Brain microvascular endothelial cell (primary cell): ENCODE measurements at places on chromosomes 2 and 18.

- DNase-seq: no peak
Observed at GRCh38 chr2:85436836-85437487, 18.4 kb downstream of the SH2D6 start.

DNA sequence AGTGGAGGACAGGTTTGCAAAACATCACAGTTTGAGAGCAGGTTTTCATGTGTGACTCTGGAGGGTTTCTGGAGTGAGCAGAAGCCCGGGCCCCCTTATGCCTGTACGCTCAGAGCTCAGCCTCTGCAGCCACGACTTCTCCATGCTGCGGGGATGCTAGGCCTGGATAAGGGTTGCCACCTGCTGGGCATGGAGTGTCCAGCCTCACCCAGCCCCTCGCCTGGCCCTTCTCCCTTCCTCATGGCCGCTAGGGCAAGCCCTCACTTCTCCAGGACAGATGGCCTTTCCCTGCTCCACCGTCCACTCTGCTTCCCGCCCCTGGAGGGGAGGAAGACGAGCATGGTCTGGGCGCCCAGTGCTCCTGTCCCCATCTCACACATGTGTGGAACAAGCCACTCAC is 318.7 kb downstream of the GBX2 start:
- no peak for DNase-seq

- DNase-seq: no peak
Observed at GRCh38 chr2:45013229-45014015, 4.2 kb upstream of the SIX2 start.

GRCh38 chr2:12856934-12857601 is 140.3 kb downstream of the TRIB2 start:
- peak; percentile 57 for DNase-seq

- DNase-seq: peak; percentile 100
Observed at GRCh38 chr18:50287441-50288347, at the start of gene CXXC1. Gene CXXC1, minus strand, starts transcription at chr18:50287692. Its CDS starts 103 bp downstream, at chr18:50287589.

DNA sequence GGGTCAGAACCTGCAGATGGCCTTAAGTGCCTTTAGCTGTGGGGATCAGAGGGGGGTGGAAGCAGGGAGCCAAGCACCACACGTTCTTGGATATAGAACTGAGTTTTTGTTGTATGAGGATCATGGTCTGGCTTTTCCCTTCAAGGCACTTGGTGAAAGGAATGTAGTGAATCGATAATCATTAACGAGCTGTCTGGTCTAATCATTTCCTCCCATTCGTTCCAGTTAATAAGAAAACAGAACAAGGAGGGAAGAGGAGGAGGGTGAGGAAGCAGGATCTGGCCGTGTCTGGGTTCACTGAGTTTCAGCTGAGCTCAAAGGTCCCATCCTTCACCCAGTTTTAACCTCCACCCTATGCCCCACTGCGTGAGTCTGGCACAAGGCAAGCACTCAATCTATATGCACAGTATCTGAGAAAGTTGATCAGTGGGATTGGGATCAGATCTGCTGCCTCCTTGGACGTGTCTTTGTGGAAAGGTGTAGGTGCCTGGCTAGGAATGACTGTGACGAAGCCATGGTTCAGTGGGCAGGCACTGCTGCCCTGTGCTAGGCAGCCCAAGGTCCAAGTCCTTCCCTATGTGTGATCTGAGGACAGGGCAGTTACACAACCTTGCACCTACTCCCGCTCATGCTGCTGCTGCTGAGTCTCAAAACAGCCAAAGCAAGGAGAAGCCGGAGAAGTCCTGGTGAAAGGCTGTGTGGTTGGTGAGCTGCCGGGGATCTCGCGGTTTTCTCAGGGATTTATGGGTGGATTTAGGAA is 54.8 kb downstream of the GALNT14 start:
- no peak for DNase-seq

DNA sequence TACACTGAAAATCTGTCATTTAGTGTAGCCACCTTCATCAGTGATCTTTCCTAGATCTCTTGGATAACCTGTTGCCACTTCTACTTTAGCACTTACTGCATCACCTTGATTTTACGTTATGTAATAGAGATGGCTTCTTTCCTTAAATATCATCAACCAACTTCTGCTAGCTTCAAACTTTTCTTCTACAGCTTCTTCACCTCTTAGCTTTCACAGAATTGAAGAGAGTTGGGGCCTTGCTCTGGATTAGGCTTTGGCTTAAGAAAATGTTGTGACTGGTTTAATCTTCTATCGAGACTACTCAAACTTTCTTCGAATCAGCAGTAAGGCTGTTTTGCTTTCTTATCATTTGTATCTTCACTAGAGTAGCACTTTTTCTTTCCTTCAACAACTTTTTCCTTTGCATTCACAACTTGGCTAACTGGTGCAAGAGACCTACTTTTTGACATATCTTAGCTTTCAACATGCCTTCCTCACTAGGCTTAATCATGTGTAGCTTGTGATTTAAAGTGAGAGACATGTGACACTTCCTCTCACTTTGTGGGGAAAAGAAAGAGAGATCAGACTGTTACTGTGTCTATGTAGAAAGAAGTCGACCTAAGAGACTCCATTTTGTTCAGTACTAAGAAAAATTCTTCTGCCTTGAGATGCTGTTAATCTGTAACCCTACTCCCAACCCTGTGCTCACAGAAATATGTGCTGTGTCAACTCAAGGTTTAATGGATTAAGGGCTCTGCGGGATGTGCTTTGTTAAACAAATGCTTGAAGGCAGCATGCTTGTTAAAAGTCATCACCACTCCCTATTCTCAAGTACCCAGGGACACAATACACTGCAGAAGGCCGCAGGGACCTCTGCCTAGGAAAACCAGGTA is 99.6 kb downstream of the ATL2 start:
- DNase-seq: no peak

GRCh38 chr2:49616800-49617199 is 462.5 kb upstream of the FSHR start:
- DNase-seq: no peak

GRCh38 chr2:8985561-8986326 is 17.7 kb downstream of the MBOAT2 start:
- no peak for DNase-seq

DNA sequence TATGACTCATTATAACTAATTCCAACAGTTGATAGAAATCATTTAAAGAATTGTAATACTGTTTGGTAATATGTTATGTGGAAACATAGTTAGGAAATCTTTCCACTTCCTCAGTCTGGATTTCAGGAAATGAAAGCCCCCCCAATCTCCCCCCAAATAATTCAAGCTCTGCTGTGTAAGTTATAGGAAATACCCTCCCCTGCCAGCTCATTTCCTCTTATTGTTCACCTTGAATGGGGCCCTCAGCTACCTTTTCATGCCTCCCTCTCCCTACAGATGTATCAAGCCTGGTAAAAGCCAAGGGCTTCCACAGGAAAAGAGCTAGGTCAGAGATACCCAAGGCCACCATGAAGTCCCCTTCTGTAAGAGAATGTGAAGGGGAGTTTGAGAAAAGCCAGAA is 155.5 kb downstream of the CNTNAP5 start:
- no peak for DNase-seq

GRCh38 chr2:47721296-47721695 is 61.6 kb upstream of the MSH6 start:
- DNase-seq: no peak

- no peak for DNase-seq
Observed at GRCh38 chr2:83795777-83796176, 663.3 kb downstream of the SUCLG1 start.

GRCh38 chr2:70779911-70780545 is 10.4 kb downstream of the FIGLA start:
- no peak for DNase-seq

- DNase-seq: no peak
Observed at GRCh38 chr18:55024564-55024963, 65.3 kb upstream of the CCDC68 start.

DNA sequence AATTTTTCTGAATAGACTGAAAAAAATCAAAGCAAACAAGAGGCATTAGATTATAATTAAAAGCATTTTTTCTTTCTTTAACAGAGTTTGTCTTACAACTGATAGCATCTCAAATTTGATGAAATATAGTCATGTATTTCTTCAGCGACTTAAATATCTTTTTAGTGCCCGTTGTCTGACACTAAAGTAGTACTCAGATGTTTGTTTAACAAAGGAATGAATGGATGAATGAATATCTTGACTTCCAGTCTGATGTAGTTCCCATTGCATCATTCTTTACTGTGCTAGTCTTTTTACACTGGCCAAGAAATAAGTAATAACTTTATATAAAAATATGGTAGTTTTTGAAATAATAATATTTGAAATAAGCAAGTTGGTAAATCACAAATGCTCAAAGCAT is 111.1 kb downstream of the TTC27 start:
- no peak for DNase-seq

- DNase-seq: no peak
Observed at GRCh38 chr2:47271054-47272000, 116.2 kb upstream of the STPG4 start.

GRCh38 chr18:54130177-54130576 is 94.3 kb downstream of the MBD2 start:
- no peak for DNase-seq

DNA sequence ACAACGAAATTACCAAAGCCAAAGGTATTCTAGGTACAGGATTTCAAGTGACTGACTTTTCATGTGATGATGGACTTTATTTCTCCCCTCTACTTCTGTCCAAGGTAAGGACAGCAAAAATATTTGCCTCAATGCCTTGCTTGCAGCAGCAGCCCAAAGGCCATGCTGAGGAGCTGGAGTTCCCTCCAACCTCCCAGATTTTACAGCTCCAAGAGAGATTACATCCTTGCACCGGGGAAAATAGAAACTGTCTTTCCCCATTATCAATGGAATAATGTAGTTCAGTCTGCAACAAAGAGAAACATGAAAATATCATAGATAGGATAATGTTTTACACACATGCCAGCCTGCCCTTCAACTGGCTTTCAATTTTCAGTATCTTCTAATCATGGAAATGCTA is 13.5 kb downstream of the HSPD1 start:
- DNase-seq: no peak

DNA sequence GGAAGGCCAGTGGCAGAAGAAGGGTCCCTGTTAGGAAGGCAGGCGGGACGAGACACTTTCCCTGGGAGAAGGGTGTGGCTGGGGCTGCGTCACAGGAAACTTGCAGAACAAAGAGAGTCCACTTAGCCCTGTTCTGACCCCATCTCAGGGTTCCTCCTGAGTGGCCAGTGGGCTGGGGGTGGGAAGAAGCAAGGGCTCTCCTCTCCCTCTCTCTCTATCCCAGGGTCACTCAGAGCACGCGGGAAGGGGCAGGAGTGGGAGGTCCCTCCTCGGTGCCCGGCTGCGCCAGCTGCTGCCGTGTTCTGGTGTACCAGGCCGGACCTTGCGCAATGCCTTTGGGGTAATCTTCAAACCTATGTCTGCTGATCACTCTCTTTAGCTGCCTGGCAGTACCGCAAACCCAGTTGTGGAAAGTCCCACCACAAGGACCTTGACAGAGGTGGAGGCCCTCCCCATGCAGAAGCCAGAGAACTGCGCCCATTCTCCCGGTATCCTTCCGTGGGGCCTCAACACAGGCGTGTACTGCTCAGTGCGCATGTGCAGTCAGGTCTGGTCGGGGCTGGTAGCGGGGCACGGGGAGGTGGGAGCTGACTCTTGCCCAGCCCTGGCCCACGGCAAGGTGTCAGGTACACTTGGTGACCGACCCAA is 47.8 kb upstream of the ST3GAL5 start:
- peak; percentile 32 for DNase-seq

DNA sequence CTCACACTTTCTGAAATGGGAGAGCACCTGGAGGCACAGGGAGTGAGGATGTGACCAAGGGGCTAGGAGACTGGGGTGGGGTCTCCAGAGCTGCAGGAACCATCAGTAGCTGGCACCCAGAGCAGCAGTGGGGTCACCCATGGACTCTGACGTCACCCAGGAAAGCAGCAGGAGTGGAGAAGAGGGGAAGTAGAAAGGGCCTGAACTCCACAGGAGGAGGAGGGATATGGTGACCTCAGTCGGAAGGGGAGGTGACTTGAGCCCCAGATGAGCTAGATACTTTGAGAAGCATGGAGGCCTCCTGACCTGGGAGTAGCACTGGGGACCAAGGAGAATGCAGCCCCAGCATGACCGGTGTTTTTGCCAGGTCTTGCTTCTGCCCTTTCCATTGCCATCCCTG is 8.8 kb downstream of the NMUR1 start:
- no peak for DNase-seq

- DNase-seq: no peak
Observed at GRCh38 chr2:164496881-164497280, 124.4 kb downstream of the GRB14 start.

DNA sequence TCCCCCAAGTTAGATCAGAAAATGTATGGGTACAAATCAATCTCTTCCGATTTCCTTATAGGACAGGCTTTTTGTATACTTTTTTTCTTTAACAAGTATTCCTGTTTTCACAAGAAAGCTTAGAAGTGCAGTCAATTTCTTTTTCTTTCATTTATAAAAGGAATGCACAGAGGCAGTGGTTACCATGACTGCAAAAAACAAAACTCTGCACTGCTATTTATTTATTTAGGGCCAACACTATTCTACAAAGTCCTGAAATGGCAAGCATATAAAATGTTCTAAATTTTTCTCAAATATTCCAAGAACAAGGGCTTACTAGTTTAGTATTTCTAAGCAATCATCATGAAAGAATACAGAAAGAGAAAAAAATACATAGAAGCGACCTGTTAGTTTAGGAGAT is 22.2 kb downstream of the ATAD2B start:
- peak; percentile 28 for DNase-seq

- no peak for DNase-seq
Observed at GRCh38 chr2:218953366-218953954, 6.0 kb upstream of the CDK5R2 start.

DNA sequence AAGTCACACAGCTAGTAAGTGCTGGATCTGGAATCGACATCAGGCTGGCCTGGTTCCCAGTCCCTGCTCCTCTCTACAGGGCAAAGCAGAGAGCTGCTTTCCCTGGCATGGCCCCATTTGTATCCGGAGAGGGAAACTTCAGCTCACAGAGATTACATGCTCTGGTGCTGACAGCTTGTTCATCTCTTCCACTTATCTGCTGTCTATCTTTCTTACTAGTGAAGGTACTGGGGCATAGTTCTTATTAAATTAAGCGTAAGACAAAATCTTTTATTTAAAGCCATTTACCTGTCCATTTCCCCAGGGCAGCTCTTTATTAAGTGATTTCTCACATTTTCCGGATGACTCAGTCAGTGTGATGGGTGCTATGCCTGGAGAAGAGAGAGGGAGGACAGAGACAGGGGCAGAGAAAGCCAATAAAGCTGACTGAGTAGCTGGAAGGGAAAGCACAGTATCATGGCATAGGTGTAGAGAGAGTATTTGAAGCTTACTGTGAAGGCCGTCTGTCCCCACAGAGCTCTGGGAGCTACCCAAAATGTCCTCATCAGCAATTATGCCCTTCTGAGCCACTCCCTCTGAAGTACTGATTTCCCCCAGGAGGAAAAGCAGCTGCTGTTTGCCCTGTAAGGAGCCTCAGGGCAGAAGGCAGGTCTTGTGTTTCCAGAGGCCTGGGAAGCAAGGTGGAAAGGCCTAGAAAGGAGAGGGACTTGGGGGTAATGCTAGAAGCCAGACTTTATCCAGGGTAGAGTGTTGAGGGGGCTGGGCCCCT is 44.1 kb upstream of the EPAS1 start:
- no peak for DNase-seq
